ENCODE measurements at places on chromosomes 3 and 15.

GRCh38 chr3:66322436-66322835 is 101.6 kb downstream of the SLC25A26 start:
- no peak for DNase-seq

DNA sequence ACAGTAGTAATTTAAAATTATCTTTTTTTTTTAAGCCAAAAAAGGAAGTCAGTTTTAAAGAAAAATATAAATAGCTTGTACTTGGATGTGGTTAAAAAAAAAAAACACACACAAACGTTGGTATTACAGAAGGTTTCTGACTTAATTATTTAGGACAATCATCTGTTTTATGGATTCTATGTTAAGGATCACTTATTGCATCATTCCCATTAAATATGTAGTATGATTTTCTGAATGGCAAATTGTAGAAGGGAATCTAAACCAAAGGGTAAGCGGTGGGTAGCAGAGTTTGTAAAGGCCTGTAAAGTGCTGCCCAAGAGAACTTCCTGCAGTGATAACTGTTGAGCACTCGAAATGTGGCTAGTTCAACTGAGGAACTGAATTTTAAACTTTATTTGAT is 8.0 kb downstream of the SENP2 start:
- no peak for DNase-seq

DNA sequence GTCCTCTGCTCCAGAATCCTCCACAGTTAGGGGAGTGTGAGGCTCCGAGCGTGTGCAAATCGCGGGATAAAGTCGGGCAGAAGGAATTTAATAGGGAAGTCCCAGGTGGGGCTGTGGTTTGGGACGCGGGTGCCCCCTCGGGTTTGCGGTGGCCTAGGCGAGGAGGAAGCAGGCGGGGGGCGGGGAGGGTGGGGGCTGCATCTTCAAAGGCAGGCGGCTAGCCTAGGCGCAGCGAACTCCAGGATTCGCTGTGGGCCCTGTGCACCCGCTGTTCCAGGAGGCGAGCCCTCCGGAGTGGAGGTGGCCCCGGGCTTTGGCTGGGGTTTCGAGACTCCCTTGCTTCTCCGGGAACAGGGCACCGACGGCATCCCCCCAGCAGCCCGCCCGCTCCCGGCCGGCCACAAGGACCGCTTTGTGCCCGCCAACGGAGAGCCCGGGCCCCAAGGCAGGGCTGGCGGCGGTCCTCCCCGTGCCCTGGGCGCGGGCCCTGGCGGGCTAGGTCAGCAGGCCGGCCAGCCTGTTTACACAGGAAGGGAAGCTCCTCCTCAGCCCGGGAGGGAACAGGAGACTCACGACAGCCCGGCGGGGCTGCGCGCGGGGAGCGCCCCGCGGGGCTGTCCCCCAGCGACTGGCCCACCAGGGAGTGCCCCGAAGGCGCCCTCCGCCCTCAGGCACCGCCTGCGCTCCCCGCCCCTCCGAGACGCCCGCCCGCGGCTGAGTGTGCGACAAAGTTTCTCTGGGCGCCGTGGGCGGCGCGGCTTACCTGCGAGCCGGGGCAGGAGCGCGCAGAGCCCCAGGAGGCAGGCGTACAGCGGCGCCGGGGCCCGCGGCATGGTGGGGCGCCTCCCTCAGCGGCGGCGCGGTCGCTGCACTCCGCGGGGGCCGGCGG is 753 bp downstream of the ITGB5 start:
- DNase-seq, result peak; percentile 52

- no peak for DNase-seq
These were observed 18.3 kb downstream of the MAP2K1 start for GRCh38 chr15:66405007-66405406.

DNA sequence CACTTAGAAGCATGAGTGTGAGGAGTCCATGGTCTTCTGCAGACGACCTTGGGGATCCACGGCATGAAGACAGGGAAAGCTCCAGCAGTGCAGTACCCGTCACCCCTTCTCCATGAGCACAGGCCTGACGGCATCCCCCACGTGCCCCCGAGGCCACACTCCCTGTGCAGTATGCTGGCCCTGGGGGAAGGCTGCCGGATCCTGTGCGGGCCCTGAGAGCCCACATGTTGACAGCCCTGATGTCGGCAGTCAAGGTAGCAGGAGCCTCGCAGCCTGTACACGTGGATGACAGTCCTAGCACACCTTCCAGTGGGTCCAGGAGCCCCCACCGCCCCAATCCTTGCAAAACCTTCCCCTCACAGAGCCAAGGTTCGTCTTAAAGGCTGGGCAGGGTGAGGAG is 195.3 kb downstream of the ATP10A start:
- DNase-seq, result no peak

- no peak for DNase-seq
These were observed 88.2 kb downstream of the RAB11A start for GRCh38 chr15:65957451-65957850.

Measured in inflammatory macrophage (primary cell).